ENCODE measurements at places on chromosomes 12 and 14. TPM values are rescaled to one million over a fixed set of nuclear protein-coding genes. Genes with fewer than 3 reads are reported as not detected.

Gene SSPN
- total RNA-seq = 0.38 TPM

Gene SRRM4
- total RNA-seq = not detected

Gene SPATS2
- total RNA-seq = 40.8 TPM

Gene REP15
- total RNA-seq = 0.60 TPM

Gene TOMM20L
- total RNA-seq = not detected

Gene KRT79
- total RNA-seq = not detected

Gene ALDH6A1
- 2.3 TPM for total RNA-seq

Gene IRAK3
- total RNA-seq = 0.09 TPM

Gene TMPRSS12
- not detected for total RNA-seq

Gene IRF9
- total RNA-seq = 22.2 TPM

Gene ST8SIA1
- 0.06 TPM for total RNA-seq

Gene TAS2R42
- total RNA-seq = not detected

Gene TBX5
- total RNA-seq = not detected

Gene CARMIL3
- 0.56 TPM for total RNA-seq

Gene IQSEC3
- not detected for total RNA-seq

Gene NDRG2
- total RNA-seq = 3.4 TPM

Gene ZCRB1
- total RNA-seq = 63.6 TPM

Gene RERG
- total RNA-seq = 0.47 TPM

Gene ACRBP
- 0.24 TPM for total RNA-seq

Gene PIWIL1
- total RNA-seq = not detected
